NCI-H1105 (cell line): ENCODE measurements at places on chromosomes 4 and X.
A peak's percentile ranks its signal among the peaks of the same experiment; 100 is the strongest.

- DNase-seq, result no peak
These were observed 503.6 kb downstream of the NAP1L3 start for GRCh38 chrX:93169771-93170170.

GRCh38 chr4:182144626-182145333 is 98.4 kb upstream of the TENM3 start:
- DNase-seq, result peak; percentile 11

GRCh38 chr4:7944599-7945220 is 5.0 kb upstream of the AFAP1 start:
- no peak for DNase-seq

GRCh38 chr4:20172070-20172760 is 79.5 kb upstream of the SLIT2 start:
- no peak for DNase-seq

GRCh38 chr4:884896-885295 is 47.2 kb downstream of the GAK start:
- no peak for DNase-seq

DNA sequence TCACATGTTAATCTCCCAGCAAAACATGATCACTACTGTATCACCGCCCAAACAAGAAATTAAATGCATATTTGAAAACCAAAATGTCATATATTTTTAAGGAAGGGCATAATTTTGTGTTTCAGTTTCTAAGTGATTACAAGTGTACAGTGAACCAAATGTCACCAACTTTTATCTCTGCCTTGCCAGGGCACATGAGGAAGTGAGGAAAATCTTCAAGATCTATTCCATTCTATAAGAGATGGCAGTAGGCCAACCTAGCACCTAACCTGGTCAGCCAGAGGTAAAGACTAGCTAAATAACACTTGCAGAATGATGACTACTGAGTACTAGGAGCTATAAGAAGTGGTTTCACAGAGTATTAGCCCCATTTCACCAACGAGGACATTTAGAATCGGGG is 107.2 kb downstream of the ATP11C start:
- no peak for DNase-seq

- DNase-seq, result no peak
These were observed 3.9 kb upstream of the DTHD1 start for GRCh38 chr4:36277533-36277932.

DNA sequence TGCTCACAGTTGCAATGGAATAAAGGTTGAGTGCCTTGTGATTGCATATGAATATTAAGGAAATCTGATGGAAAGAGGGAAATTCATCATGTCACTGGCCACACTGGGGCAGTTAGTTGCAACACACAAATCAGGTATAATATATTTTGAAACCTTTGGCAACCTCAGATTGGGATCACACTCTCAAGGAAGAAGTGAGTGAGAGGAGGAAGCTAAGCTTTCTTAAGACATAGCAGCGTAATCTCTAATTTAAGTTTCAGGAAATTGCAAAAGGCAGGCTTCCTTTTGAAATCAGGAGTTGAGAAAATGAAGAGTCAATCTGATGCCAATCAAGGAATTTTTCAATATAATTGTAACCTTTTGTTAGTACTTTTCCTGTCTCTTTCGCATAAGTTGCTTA is 12.3 kb upstream of the CLTRN start:
- DNase-seq, result no peak

- no peak for DNase-seq
These were observed 110.3 kb upstream of the KIT start for GRCh38 chr4:54547299-54548097.

DNA sequence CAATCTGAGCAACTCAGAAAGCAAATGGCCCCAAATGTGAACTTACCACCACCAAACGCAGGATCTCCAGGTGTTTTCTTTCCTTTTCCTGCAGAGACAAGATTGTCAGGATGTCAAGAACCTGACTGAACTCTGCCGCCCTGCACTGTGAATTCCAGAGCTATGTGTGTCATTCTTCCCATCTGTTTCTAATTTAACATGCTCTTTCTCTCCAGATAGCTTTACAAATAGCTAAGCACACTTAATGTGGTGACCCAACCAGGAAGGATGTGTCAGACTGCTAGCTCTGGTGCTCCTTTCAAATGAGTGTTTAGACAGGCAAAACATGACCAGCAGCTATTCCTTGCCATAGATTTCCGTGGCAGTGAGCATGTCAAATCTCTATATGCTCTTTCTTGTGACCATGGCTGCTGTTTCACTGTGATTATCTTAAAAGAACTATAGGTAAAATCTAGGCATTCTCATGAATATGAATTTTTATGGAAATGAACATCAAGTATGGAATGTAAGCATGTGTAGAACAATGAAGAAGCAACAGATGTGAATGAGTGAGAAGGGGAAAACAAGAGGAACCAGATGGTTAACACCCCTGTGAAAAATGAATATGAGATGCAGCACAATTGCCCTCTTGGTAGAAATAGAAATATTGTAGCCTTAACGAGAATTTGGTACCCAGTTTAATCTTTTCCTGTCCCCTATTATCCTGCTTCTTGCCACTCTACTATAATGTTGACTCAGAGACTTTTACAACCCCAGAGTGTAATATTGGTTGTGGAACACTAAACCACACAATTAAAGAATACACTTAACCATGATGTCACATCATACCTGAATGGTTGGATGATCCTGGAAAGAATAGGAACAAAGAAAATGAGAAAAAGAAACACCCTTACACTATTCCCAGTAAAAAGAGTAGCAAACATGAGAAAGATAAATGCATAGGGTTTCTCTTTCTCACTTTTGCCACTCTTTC is 247.8 kb upstream of the DKK2 start:
- DNase-seq, result no peak

DNA sequence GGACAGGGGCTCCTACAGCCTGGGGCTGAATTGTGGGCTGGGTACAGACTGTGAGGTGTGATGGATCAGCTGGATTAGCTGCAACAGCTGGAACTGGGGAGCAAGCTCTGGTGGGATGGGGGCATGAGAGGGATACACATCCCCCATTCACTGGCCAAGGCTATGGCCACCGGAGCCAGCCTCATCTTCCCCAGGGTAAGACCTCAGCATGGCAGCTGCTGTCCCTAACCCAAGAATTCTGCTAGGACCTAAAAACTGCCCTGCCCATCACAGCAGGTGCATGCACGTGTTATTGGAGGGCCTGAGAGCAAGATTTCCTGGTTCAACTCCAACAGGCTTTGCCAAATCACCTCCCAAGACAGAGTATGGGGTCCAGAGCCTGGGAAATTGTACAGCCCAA is 258.6 kb upstream of the AGTR2 start:
- DNase-seq, result no peak

GRCh38 chr4:123468479-123469031 is 72.0 kb downstream of the SPRY1 start:
- no peak for DNase-seq

DNA sequence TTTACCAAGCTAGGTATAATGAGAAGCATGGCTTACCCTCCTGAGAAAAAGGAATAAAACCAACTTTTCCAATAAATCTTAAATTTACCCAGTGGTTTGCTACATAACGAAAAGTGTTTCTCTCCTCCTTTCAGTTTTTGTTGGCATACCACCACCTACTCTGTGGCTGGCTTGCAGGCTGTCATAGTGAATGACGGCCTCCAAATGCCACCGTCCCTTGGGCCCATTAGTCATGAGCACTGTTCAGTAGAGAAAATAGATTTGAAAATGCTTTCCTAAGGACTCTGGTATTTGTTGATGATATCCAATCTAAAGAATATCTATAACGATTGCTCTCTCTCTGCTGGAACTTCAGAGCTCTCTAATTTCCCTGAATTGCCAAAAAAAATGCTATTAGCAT is 488.3 kb downstream of the MAGEE1 start:
- no peak for DNase-seq

DNA sequence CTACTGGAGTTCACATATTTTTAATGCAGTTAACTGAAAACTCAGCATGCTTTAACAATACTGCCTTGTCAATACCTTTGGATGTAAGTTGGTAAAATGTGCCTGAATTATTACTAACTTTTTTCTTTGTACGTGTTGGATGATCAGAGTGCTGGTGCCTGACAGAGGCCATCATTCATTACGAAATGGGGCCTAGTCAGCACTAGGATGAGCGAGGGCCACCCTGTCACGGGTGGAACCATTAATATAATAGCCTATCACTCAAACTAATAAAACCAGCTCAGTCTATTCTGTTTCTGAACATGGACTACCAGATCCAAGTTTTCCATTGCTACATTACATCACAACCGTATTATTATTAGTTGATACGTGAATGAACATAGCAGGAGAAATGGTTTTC is 501.7 kb upstream of the TENM3 start:
- no peak for DNase-seq

- no peak for DNase-seq
These were observed 21.7 kb upstream of the DCLK2 start for GRCh38 chr4:150056569-150056968.

- DNase-seq, result no peak
These were observed 8.0 kb upstream of the KCNE5 start for GRCh38 chrX:109632906-109633504.

GRCh38 chr4:71774136-71774535 is 9.7 kb downstream of the GC start:
- no peak for DNase-seq

DNA sequence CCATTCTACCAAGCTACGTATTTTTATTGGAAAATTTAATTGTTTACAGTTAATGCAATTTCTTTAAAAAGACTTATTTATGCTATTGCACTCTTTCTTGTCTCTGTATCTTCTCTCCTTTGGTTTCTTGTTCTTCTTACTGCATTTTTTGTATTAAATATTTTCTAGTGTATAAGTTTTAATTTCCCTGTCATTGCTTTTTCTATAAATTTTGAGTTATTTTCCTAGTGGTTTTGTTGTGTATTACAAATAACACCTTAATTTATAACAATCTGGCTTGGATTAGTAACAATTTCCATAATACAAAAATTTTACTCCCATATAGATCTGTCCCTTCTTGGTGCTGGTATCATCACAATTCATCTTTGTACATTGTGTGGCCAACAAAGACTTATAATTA is 303.5 kb upstream of the SPOCK3 start:
- DNase-seq, result no peak

- no peak for DNase-seq
These were observed 407.3 kb downstream of the IDS start for GRCh38 chrX:149097786-149098185.

- no peak for DNase-seq
These were observed 54.3 kb downstream of the WWC2 start for GRCh38 chr4:183153190-183153916.

DNA sequence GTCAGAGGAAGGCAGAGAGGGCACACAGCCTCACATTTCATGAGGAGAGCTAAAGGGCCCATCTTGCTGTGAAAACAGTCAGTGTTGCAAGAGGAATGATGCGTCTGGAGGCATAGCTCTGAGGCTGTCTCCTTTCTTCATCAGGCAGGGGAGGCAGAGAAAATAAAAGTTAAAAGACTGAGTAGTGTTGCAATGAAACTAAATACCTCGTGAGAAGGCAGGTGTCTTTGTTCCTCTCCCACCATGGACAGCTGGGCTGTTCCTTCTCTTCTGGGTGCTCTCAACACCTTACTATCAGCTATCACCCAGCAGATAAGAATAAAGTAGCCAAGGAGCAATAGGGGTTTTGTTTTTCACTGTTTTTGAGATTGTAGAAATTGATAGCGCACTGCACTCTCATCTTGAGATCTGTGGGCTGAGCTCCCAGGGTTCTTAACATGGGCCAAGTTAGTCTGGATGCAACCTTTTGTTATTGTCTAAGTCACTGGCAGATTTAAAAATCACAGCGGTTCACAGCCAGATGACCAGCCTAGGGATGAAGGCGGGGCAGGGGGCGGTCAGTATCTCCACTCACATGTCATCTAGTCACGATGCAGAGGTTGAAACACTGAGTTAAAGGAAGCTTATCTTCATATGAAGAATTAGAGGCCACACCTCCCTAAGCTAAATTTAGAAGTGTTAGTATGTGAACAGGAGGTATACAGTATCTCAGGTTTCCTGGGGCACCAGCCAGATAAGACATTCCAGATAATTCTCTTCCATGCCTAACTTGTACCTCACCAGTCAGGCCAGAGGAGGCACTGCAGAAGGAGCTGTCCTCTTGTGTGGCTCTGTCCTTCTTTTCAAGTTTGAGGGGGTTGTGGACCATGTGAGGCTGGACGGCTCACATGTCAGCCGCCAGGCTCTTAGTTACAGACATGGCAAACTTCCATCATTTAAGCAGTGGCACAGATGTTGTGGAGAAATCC is 36.9 kb downstream of the PARM1 start:
- DNase-seq, result no peak

GRCh38 chr4:83609365-83609764 is 73.5 kb downstream of the GPAT3 start:
- DNase-seq, result no peak

- no peak for DNase-seq
These were observed 52.8 kb downstream of the AKAP4 start for GRCh38 chrX:50147972-50148371.

DNA sequence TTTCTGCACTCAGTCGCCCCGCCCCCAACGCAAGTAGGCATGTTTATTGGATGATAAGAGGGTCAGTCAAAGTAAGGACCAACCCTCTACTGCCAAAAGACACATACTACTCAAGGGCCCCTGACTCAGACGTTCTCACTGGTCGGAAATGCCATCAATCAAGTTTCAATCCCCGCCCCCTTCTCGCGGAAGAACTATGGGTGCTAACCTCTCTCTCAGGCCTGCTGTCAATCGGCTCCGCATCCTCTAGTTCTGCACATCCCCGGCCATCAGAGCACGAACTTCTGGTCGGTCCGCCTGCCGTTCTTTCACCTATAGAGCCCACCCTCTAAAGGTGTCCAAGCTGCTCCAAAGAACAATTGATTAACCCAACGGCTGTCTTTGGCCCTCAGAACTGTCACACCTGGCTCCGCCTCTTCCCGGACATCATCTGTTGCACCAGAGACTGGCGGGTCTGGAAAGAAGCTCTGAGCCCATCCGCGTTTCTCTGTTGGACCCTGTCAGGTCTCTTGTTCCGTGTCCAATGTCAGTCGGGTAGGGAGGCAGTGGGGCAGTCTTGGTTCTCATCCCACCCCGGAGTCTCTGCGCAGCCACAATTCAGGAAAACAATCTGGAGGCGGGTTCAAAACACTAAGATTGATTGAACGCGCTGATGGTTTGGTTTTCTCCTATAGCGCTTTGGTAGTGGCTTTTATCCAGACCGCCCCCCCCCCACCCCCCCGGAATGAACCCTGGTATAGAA is 15.2 kb downstream of the NDUFB11 start:
- DNase-seq, result peak; percentile 84
